ENCODE measurements at places on chromosomes 16 and 17.

- H3K4me1 ChIP-seq: no peaks in the 10 kb centered on the region
- H3K4me3 ChIP-seq: no peak overlapping the region
- H3K27me3 ChIP-seq: peaks cover 3% of the 10 kb centered on the region
- DNase-seq: no peak
- H3K27ac ChIP-seq: no peak overlapping the region
These were observed 50.0 kb upstream of the IRX6 start for GRCh38 chr16:55273959-55274358.

GRCh38 chr16:19118938-19119431 is 5.2 kb downstream of the ITPRIPL2 start:
- H3K4me1 ChIP-seq: peaks cover 18% of the 10 kb centered on the region
- DNase-seq: no peak
- H3K4me3 ChIP-seq: peak overlapping the region; percentile 36
- H3K27ac ChIP-seq: no peak overlapping the region

DNA sequence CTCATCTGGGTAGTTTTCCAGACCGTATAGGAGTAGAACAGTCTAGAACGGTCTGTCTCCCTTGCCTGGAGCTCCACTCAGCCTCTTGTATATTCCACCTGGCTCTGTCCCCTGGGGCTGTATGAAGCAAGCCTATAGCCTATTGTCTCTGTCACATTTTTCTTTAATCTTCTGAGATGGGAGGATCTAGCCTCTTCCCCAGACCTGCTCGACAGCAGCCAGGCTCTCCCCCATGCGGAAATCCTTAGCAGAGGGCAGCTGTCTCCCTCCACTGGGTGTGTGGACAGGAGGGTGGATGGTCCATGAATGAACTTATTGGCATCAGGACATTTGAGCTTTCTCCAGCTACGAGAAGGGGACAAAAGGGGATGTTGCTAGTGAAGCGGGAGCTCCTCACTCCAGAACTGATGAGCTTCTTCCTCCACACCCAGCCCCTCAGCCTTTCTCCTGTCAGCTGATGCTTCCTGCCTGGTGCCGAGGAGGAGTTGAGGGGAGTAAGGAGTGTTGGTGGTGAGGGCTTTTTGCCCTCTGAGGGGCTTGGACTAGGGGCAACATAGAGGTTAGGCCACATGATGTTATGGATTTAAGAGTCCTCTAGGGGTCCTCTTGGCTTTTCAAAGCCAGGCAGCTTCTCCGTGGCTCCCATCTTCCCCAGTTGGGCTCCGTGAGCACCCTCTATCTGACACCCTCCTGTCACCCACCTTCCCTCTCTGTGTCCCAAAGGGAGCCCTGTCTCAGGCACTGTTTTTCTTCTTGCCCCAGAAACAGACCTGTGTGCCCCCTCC is 28.0 kb downstream of the ARHGAP23 start:
- no peak overlapping the region for H3K27ac ChIP-seq
- H3K27me3 ChIP-seq: peaks cover 42% of the 10 kb centered on the region
- no peak for DNase-seq

- no peaks in the 10 kb centered on the region for H3K4me1 ChIP-seq
- no peak for DNase-seq
- no peaks in the 10 kb centered on the region for H3K36me3 ChIP-seq
- no peaks in the 10 kb centered on the region for H3K27me3 ChIP-seq
- H3K27ac ChIP-seq: no peak overlapping the region
These were observed 389.6 kb upstream of the DYNLRB2 start for GRCh38 chr16:80150978-80151721.

GRCh38 chr16:81830845-81831540 is 51.9 kb downstream of the PLCG2 start:
- H3K27me3 ChIP-seq: no peaks in the 10 kb centered on the region
- H3K4me3 ChIP-seq: no peak overlapping the region
- H3K4me1 ChIP-seq: peaks cover 16% of the 10 kb centered on the region
- no peak overlapping the region for H3K27ac ChIP-seq
- no peaks in the 10 kb centered on the region for H3K36me3 ChIP-seq

DNA sequence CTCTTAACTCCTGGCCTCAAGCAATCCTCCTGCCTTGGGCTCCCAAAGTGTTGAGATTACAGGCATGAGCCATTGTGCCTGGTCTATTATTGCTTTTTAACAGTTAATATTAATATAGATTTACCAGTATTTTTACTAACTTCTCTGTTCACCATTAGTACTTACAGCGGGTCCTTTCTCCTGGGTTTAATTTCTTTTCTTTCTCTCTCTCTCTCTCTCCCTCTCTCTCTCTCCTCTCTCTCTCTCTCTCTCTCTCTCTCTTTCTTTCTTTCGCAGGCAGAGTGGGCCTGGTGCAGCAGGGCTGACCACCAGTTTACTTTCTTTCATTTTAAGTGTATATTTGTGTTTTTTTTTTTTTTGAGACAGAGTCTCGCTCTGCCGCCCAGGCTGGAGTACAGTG is 14.7 kb upstream of the DHX40 start:
- H3K4me3 ChIP-seq: no peak overlapping the region
- no peaks in the 10 kb centered on the region for H3K36me3 ChIP-seq
- DNase-seq: no peak
- no peaks in the 10 kb centered on the region for H3K27me3 ChIP-seq

- no peaks in the 10 kb centered on the region for H3K4me1 ChIP-seq
- no peak overlapping the region for H3K27ac ChIP-seq
These were observed 53.0 kb upstream of the GAS7 start for GRCh38 chr17:10251212-10251948.

DNA sequence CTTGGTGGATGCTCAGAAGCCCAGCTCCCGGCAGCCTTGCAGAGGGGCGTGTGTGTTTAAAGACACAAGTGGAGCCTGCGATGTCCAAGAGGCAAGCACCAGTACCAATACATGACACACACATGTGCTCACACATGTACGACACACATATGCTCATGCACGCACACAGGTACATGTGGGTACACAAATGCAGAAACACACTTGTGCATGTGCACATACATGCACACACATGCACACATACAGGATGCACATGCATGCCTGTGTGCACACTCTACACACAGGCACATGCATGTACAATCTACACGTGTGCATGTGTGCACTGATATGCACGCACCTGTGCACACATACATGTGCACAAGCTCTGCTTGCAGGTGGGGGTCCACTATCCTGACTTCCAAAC is 10.8 kb downstream of the RBFOX3 start:
- no peaks in the 10 kb centered on the region for H3K36me3 ChIP-seq
- H3K27me3 ChIP-seq: peaks cover 30% of the 10 kb centered on the region
- no peak for DNase-seq
- H3K27ac ChIP-seq: no peak overlapping the region

DNA sequence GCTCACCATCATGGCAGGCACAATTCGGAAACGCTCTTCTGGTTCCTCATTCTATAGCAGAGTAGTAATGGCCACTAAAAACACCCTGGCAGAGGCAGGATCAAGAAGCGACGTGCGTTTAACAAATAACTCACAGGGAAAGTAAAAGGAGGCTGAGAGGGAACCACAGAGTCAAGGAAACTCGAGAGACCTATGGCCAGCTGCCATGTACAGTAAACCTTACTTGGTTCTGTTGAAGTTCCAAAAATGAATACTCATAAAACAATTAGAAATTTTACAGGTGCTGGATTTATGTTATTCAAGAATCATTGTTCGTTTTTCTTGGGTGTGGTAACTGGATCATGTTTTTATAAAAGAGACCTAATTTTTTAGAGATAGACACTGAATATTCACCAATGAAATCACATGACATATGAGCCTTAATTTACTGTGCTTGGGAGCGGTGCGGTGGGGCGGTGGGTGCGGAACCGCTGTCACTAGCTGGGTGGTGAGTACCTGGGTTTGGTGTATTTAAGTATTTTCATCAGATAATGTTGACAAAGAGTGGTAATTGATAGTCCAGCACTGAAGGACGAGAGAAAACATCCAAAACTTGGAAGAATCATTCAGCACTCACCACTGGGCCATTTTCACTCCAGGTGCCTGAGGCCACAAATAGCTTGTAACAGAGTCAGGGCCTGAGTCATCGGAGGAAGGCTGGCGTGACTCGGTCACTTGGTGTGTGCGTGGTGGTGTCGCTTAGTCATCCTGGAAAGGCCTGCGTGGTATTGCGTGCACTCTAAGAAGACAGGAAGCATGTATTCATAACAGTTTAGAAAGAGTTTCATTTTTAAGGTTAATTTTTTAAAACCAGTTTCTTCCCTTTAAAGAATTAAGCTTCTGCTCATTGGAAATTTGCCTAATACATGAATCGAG is 135.4 kb upstream of the CHMP6 start:
- peak overlapping the region; percentile 28 for H3K27ac ChIP-seq
- H3K4me3 ChIP-seq: no peak overlapping the region
- peaks cover 38% of the 10 kb centered on the region for H3K4me1 ChIP-seq

GRCh38 chr17:2042390-2042847 is 597 bp downstream of the OVCA2 start:
- DNase-seq: no peak
- H3K4me3 ChIP-seq: peak overlapping the region; percentile 73
- no peaks in the 10 kb centered on the region for H3K27me3 ChIP-seq
- H3K36me3 ChIP-seq: peaks cover 37% of the 10 kb centered on the region
- peaks cover 29% of the 10 kb centered on the region for H3K4me1 ChIP-seq

DNA sequence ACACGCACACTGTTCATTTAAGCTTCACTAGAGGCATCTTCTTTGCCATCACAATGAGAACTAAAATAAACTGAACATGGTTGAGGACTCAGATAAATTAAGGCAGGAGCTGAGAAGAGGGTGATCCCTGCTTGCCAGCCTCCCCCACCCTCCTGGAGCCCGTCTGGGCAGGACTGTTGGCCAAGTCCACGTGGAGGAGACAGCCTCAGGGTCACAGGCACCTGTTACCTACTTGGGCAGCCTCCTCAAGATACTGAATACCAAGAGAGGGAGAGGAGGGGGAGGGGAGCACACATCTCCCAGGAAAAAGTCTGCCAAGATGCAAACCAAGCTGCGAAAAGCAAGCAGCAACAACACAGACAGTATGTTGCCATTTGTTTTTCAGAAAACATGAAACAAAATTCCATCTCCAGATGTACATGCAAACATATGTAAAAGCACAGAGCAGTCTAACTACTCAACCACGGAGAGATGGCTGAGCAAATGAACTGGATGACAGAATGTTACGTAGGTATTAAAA is 67.4 kb downstream of the SLC39A11 start:
- H3K27me3 ChIP-seq: no peaks in the 10 kb centered on the region
- H3K27ac ChIP-seq: no peak overlapping the region
- H3K36me3 ChIP-seq: peaks cover 1% of the 10 kb centered on the region
- H3K4me3 ChIP-seq: no peak overlapping the region
- DNase-seq: no peak
